Lower leg skin (tissue), 4 donors: ENCODE measurements at places on chromosomes 13 and 19. TPM values are rescaled to one million over a fixed set of nuclear protein-coding genes. Genes with fewer than 3 reads are reported as not detected.

TSPAN16 gene
- total RNA-seq, result not detected

DNA sequence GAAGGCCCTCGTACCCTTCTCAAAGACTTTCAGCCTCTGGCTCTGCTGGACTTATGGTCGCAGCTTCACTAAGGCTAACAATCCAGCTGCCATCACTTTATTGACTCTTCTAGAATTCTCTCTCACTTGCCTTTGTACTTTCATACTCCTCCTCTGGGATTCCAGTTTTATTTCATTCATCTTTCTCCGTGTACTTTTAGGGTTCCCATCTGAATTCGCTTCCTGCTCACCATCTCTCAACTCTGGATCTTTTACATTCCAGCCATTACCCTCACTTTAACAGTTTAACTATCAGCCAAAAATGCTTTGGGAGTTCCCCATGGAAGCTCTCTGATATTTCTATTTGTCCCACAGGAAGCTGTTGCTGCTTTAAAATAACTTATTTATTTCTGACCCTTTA, 149.3 kb upstream of the KL start:
- DNase-seq, result no peak

DNA sequence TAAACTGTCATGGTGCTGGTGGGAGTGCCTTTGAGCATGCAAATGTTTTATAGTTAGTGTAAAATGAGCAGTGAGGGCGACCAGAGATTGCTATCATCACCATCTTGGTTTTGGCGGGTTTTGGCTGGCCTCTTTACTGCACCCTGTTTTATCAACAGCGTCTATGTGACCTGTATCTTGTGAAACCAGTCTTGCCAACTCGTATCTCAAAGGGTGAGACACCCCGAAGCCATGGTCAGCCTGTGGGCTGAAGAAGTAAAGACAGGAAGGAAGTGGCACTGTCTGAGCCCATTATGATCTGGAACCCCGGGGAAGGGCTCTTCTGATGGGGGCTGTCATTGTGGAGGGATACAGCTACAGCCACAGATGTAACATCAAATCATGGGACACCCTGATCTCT, 81.5 kb upstream of the FAM216B start:
- no peak for DNase-seq

- DNase-seq, result no peak
Observed at GRCh38 chr19:21680026-21680425, 87.4 kb downstream of the ZNF100 start.

IRGC gene
- total RNA-seq, result not detected

GRCh38 chr13:112059457-112060281, 7.3 kb upstream of the SOX1 start:
- no peak for DNase-seq

- no peak for DNase-seq
Observed at GRCh38 chr19:17775245-17775927, 19.6 kb upstream of the B3GNT3 start.

DNA sequence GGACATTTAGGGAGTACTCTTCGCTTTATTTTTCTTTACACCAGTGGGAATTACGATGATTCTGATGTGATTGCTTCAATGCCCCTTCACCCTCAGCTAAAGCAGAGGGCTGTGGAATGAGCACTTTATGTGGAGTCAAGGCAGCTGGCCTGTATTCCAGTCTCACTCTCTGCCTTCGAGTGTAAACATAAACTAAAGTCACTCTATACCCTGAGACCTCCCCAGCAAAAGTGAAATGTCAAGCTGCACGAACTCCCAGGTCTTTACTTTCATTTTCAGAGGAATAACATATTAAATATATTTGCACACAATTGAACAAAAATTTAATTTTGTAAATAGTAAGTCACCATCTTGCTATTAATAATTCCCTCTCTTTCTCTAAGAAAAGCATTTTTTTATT, 557.1 kb downstream of the DACH1 start:
- no peak for DNase-seq

REEP6 gene
- total RNA-seq, result 6.4 TPM

DNA sequence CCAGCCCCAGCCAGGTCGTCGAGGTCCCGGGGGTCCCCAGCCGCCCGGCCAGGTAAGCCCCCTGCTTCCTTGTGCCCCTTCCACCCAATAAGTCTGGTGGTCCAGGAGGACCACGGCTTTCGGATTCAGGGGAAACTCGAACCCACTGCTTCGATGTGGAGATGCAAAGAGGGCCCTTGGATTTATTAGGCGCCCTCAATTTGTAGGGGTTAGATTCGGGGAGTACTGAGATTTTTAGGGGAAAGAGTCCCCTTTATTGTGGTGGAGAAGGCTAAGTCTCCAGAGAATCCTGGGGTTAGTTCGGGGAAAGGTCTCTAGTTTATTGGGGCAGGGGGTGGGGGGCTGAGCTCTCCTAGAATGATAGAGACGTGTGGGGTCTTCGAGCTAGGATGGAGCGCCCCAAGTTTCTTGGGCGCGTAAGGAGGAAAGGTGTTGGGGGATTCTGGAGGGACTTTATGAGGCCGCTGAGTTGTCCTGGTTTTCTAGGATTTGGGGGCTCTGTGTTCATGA, 3.8 kb upstream of the LTBP4 start:
- DNase-seq, result no peak

- no peak for DNase-seq
Observed at GRCh38 chr19:6820237-6820636, 47.7 kb downstream of the VAV1 start.

KCNK6 gene
- 20.7 TPM for total RNA-seq
